ENCODE measurements at places on chromosomes 12 and 14. TPM values are rescaled to one million over a fixed set of nuclear protein-coding genes. Genes with fewer than 3 reads are reported as not detected.
A peak's percentile ranks its signal among the peaks of the same experiment; 100 is the strongest.

Gene GYS2
- total RNA-seq, result 0.27 TPM

Gene DTX3
- total RNA-seq, result 48.5 TPM

Gene ORAI1
- total RNA-seq, result 8.0 TPM

Gene ARMH4
- total RNA-seq, result 5.0 TPM

Gene SENP1
- total RNA-seq, result 16.9 TPM

Gene SLC38A1
- total RNA-seq, result 149 TPM

Gene CKAP4
- total RNA-seq, result 23.2 TPM

DNA sequence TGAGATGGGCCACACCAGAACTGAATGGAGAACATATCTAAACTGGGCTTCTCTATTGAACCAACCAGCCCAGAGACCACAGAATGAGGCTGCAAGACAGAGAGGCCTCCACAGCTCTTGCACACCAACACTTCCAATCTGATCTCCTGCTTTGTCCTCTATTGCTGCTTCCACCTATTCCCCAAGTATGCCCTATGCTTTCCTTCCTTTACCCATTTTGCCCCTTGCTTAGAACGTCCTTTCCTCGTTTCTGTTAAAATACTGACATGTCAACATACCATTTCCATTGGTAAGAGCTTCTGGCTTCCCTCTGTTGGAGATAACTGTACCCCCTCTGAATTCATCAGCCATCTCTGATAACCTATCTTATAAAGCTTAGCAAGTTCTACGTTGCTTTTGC lies 2.8 kb downstream of the SLC2A13 start:
- DNase-seq, result no peak
- H3K27ac ChIP-seq, result no peak overlapping the region
- no peak overlapping the region for H3K4me3 ChIP-seq
- peaks cover 40% of the 10 kb centered on the region for H3K4me1 ChIP-seq

GRCh38 chr14:25622763-25623162 lies 572.8 kb upstream of the STXBP6 start:
- no peak overlapping the region for H3K27ac ChIP-seq
- H3K27me3 ChIP-seq, result no peaks in the 10 kb centered on the region
- no peak for DNase-seq
- no peak overlapping the region for H3K4me3 ChIP-seq
- no peaks in the 10 kb centered on the region for H3K4me1 ChIP-seq

DNA sequence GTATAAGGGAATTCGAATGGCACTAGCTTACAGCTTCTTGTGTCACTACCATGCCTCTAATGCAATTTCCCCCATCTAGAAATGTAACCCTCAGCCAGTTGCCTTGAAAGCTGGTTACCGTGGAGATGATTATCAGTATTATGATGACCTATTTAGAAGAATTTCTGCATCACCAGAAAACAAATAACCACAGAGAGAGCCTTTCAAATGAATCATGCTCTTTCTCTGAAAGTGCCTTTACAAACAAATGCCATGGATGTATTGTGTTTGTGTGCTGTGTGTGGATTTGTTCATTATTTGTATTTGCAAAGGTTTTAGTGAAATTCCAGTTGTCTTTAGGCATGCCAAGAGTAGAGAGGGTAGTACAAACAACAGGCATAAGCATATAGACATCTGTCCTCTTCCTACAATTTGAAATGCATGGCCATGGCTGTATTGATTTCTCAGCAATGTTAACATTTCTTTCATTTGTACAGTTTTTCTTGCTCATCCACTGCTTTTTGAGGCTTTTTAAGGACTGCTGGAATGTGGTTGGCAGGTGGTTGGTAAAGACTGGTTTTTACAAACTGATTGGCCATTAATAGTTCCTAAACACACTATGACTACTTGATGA lies 266.5 kb downstream of the PAWR start:
- H3K27me3 ChIP-seq, result no peaks in the 10 kb centered on the region
- no peak overlapping the region for H3K4me3 ChIP-seq
- no peaks in the 10 kb centered on the region for H3K36me3 ChIP-seq
- DNase-seq, result no peak

DNA sequence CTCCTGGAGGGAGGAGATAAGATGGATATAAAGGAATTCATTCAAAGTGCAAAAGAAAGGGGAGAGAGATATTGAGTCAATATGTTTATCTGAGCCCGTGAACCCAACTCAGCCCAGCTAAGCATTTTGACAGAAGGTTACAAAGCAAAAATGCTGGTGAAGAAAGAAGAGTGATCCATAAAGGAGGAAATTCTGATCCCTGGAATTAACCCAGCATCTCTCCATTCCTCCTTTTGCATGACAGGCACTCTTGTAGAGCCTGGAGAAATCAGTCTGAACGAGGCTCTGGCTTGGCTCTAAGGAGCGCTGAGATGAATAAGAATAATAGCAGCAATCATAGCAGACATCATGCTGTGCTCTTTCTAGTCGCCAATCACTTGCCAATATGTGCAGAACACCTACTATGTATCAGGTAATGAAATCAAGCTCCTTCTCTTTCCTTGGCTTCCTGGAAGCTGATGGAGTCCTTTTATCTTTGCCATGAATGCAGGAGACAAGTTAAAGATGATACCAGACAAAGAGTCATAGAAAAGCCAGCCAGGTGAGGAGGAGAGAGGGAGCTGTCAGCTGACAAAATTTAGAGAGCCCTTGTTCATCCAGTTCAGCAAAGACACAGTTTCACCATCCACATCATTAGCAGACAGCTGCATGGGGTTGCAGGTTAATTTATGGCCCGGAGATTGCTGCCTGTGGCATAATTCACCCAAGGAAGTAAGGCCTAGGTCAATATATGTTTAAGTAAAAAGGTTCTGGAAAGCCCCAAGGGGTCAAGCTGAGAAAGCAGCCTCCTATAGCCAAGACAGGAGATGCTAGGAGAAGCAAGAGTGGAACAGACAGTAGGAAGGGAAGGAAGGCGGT lies 476.5 kb upstream of the TBX3 start:
- H3K36me3 ChIP-seq, result no peaks in the 10 kb centered on the region
- no peak for DNase-seq
- H3K4me3 ChIP-seq, result no peak overlapping the region
- no peak overlapping the region for H3K27ac ChIP-seq
- no peaks in the 10 kb centered on the region for H3K27me3 ChIP-seq
- H3K4me1 ChIP-seq, result no peaks in the 10 kb centered on the region

DNA sequence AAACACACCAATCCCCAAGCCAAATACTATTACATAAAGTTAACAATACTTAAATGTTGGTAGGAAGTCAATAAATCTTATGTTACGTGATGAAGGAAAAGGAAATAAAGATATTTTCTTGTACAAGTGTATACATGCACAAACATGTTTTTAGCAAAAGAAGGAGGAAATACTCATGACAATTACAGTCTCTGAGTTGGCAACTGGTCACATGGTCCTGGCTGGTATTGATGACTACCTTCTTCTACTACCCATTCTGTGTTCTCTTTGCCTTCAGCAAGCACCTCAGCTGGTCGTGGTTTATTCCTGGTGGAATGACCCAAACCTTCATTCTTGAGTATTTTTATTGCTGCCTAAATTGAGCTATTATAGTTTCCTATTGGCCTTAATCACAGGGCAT lies 84.8 kb downstream of the PLBD1 start:
- DNase-seq, result no peak
- no peak overlapping the region for H3K4me3 ChIP-seq
- no peaks in the 10 kb centered on the region for H3K27me3 ChIP-seq
- H3K36me3 ChIP-seq, result peaks cover 63% of the 10 kb centered on the region

DNA sequence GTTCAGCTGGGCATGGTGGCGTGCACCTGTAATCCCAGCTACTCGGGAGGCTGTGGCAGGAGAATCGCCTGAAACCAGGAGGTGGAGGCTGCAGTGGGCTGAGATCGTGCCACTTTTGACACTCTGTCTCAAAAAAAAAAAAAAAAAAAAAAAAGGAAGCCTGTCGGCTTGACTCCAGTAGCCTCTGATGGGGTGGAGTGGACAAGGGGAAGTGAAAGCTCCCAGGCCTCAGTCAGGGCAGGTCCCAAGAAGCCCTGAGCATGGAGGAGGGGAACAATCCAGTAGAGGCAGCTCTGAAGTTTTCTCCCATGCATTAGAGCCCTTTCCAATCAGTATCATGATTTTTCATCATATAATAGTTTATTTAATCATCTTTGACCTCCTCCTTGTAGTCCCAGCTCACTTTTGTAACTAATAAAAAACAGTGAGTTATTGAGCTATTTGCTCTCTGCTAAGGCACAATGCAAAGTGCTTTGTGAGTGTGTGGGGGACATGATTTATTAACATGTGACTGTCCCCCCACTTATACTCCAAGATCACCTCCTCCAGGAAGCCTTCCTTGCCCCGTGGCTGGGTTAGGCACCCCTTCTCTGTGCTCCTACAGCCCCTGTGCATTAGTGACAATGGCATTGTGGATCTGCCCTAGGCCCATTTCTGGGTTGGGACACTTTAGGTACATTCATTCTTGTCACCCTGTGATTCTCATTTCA lies 4.7 kb upstream of the SSH1 start:
- no peaks in the 10 kb centered on the region for H3K4me1 ChIP-seq
- no peak for DNase-seq
- no peaks in the 10 kb centered on the region for H3K36me3 ChIP-seq
- H3K27ac ChIP-seq, result no peak overlapping the region
- H3K4me3 ChIP-seq, result no peak overlapping the region
- no peaks in the 10 kb centered on the region for H3K27me3 ChIP-seq

GRCh38 chr12:76422154-76422542 lies 73.9 kb upstream of the BBS10 start:
- H3K4me3 ChIP-seq, result no peak overlapping the region
- DNase-seq, result no peak
- no peak overlapping the region for H3K27ac ChIP-seq
- H3K27me3 ChIP-seq, result no peaks in the 10 kb centered on the region
- peaks cover 12% of the 10 kb centered on the region for H3K4me1 ChIP-seq

GRCh38 chr12:120468821-120469449 lies 613 bp downstream of the SRSF9 start:
- peak overlapping the region; percentile 93 for H3K27ac ChIP-seq
- DNase-seq, result peak; percentile 66
- H3K4me3 ChIP-seq, result peak overlapping the region; percentile 94

DNA sequence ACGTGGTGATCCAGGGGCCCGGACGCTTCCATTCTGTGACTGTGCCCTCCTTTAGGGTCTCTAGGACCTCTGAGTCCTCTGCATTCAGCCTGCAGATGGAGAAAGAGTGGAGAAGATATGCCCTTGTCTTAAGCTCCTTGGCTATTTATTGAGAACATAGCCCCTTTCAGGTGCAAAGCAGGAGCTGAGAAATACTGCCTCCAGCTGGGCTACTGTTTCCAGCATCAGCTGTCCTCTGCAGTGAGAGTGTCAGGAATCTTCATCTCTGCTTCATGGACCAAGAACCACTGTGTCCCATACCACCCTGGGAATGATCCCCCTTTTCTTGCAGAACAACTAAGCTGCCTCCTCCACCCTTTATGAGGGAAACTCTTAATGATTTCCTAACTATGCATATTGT lies 47.8 kb upstream of the CEP83 start:
- DNase-seq, result no peak
- H3K4me3 ChIP-seq, result no peak overlapping the region
- peaks cover 13% of the 10 kb centered on the region for H3K4me1 ChIP-seq
- H3K36me3 ChIP-seq, result no peaks in the 10 kb centered on the region

- H3K4me3 ChIP-seq, result no peak overlapping the region
- no peaks in the 10 kb centered on the region for H3K4me1 ChIP-seq
- no peak for DNase-seq
- no peak overlapping the region for H3K27ac ChIP-seq
These were observed 93.7 kb downstream of the KICS2 start for GRCh38 chr12:64128366-64128765.

GRCh38 chr14:33508126-33509062 lies 442.5 kb downstream of the EGLN3 start:
- no peaks in the 10 kb centered on the region for H3K36me3 ChIP-seq
- H3K4me3 ChIP-seq, result no peak overlapping the region
- no peak overlapping the region for H3K27ac ChIP-seq

- H3K4me1 ChIP-seq, result no peaks in the 10 kb centered on the region
- H3K36me3 ChIP-seq, result no peaks in the 10 kb centered on the region
- no peak for DNase-seq
These were observed 405.6 kb downstream of the TMEM121 start for GRCh38 chr14:105931808-105932483.

DNA sequence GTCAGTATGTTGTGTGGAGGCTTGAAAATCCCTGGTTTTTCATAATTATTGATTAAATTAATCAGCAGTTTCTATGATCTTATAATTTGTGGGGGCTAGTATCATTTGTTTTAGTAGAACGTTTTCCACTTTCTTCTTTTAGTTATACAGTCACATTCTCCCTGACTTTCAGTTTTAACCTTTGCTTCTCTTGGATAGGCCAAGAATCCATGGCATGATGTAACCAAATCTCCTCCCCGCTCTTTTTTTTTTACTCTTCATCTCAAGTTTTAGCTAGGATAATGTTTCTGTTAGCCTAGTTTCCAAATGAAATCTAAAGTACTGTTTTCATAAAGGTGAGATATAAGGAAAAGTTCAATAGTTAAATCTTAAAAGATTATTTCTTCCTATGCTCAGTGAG lies 106.5 kb downstream of the TMEM117 start:
- no peaks in the 10 kb centered on the region for H3K27me3 ChIP-seq
- H3K36me3 ChIP-seq, result no peaks in the 10 kb centered on the region
- H3K27ac ChIP-seq, result no peak overlapping the region
- no peaks in the 10 kb centered on the region for H3K4me1 ChIP-seq
- no peak overlapping the region for H3K4me3 ChIP-seq

- H3K27me3 ChIP-seq, result peaks cover 5% of the 10 kb centered on the region
- H3K27ac ChIP-seq, result no peak overlapping the region
- no peaks in the 10 kb centered on the region for H3K36me3 ChIP-seq
- no peak for DNase-seq
- no peak overlapping the region for H3K4me3 ChIP-seq
- H3K4me1 ChIP-seq, result no peaks in the 10 kb centered on the region
These were observed 205.3 kb upstream of the SFSWAP start for GRCh38 chr12:131505561-131505960.

- DNase-seq, result peak; percentile 60
- no peaks in the 10 kb centered on the region for H3K36me3 ChIP-seq
- H3K4me1 ChIP-seq, result peaks cover 59% of the 10 kb centered on the region
- H3K27ac ChIP-seq, result peak overlapping the region; percentile 87
- no peaks in the 10 kb centered on the region for H3K27me3 ChIP-seq
These were observed 36.0 kb downstream of the FMNL3 start for GRCh38 chr12:49671031-49671765.

- no peaks in the 10 kb centered on the region for H3K27me3 ChIP-seq
- H3K4me1 ChIP-seq, result peaks cover 26% of the 10 kb centered on the region
- DNase-seq, result no peak
- H3K27ac ChIP-seq, result no peak overlapping the region
- H3K4me3 ChIP-seq, result no peak overlapping the region
These were observed 2.4 kb upstream of the RNF34 start for GRCh38 chr12:121397521-121397920.

All from sigmoid colon (tissue), 7 donors.